Glutamatergic neuron (in vitro differentiated cells): ENCODE measurements at places on chromosomes 5 and 9. TPM values are rescaled to one million over a fixed set of nuclear protein-coding genes. Genes with fewer than 3 reads are reported as not detected.

- no peak overlapping the region for H3K4me3 ChIP-seq
- no peaks in the 10 kb centered on the region for H3K36me3 ChIP-seq
- H3K4me1 ChIP-seq, result no peaks in the 10 kb centered on the region
- no peaks in the 10 kb centered on the region for H3K27me3 ChIP-seq
- no peak for DNase-seq
These were observed 46.1 kb upstream of the IL7R start for GRCh38 chr5:35810601-35811000.

- DNase-seq, result peak; percentile 31
- no peak overlapping the region for H3K4me3 ChIP-seq
- H3K4me1 ChIP-seq, result no peaks in the 10 kb centered on the region
- no peaks in the 10 kb centered on the region for H3K27me3 ChIP-seq
- no peaks in the 10 kb centered on the region for H3K36me3 ChIP-seq
These were observed 24.1 kb upstream of the PCSK5 start for GRCh38 chr9:75866273-75866871.

The CLTB gene
- total RNA-seq, result 83.8 TPM

The OGN gene
- not detected for total RNA-seq

The TRPM6 gene
- 1.7 TPM for total RNA-seq
